ENCODE measurements at places on chromosomes 1 and 21.

DNA sequence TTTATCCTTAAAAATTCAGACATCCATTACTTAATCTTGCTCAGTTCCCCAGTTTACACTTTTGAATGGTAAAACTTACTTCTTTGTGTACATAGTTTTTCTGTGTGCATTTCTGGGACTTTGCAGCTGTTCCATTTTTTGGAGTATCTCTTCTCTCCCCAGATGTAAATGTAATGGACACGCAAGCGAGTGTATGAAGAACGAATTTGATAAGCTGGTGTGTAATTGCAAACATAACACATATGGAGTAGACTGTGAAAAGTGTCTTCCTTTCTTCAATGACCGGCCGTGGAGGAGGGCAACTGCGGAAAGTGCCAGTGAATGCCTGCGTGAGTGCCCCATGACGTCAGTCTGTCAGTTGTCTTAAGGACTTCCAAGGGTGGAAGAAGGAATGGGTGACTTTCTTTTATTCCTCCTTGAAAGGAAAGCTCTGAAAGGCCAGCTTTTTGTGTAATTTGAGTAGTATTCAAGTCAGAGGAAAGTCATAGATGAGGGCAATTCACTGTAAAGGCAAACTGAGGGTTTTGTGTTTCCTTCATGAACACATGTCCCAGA is 75.7 kb upstream of the LAMC2 start:
- no peak for DNase-seq

GRCh38 chr1:11013160-11013531 is 692 bp downstream of the TARDBP start:
- no peak for DNase-seq

DNA sequence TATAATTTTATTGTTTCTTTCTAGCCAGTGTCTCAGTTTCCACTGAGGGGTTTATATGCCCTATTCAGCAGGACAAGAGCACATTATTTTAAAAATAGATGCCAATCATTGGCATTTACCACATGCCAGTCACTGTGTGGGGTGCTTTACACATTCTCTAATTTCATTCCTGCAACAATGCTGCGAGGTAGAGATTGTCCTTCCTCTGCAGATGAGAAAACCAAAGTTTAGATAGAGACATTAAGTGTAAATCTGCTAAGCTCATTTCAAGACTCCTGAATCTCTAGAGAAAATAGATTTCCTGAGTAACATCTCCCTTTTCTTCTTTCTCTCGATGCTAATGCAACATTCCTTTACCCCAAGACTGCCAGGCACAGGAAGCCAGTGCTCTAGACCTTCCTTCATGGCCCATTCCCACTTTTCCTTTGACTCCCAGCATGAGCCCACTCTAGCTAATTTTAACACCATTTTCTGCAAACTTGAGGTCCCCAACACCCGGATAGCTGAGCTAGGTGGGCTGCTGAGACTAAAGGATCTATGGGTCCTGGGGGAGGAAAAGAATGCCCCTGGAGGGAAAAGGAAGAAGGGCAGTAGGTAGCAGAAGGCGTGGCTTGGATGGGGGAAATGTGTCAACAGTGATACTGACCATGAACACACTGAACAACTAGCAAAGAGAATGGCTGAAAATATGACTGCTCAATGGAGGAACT is 50.0 kb downstream of the SH3GLB1 start:
- no peak for DNase-seq

DNA sequence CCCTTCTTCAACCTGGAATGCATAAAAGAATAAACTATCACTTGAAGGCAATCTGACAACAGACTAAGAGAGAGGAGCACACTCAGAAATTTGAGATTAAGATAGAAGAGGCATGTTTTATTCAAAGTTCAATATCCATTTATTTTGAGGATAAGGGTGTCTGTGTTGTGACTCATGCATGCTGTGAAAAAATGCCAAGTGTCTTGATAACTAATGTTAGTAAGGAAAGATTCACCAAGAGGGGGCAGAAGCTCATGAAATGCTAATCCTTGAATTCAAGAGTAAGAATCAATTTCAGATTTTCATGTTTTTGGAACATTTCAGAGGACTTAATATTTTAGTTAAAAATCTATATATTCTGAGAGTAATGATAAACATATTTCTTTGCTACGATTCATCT is 94.0 kb downstream of the IFI44 start:
- DNase-seq, result no peak

DNA sequence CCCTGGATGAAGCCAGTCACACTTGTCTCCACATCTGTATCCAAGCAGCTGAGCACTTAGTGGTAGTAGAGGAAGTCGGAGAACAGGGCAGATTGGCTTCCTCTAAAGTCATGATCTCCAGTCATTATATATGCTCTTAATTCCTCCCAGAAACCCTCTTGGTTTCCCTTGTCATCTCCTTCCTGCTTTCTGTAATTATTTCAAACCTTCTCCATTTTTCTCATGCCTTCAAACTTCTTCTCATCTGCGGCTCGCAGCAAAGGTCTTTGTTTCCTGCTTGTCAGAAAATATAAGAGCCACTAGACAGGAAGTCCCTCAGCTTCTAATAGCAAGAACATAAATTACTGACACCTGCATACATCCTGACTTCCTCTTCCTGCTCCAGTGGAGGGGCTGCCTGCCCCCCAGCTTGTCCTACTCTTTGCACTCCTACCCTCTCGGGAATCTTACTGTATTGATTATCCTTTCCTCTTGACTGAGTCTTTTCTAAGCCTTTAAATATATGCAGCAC is 124.6 kb upstream of the NGF start:
- peak; percentile 21 for DNase-seq

- no peak for DNase-seq
Observed at GRCh38 chr1:193542690-193543089, 356.3 kb upstream of the B3GALT2 start.

- no peak for DNase-seq
Observed at GRCh38 chr1:220655509-220655908, 34.7 kb upstream of the C1orf115 start.

- DNase-seq, result no peak
Observed at GRCh38 chr1:163271535-163271934, 50.2 kb upstream of the NUF2 start.

DNA sequence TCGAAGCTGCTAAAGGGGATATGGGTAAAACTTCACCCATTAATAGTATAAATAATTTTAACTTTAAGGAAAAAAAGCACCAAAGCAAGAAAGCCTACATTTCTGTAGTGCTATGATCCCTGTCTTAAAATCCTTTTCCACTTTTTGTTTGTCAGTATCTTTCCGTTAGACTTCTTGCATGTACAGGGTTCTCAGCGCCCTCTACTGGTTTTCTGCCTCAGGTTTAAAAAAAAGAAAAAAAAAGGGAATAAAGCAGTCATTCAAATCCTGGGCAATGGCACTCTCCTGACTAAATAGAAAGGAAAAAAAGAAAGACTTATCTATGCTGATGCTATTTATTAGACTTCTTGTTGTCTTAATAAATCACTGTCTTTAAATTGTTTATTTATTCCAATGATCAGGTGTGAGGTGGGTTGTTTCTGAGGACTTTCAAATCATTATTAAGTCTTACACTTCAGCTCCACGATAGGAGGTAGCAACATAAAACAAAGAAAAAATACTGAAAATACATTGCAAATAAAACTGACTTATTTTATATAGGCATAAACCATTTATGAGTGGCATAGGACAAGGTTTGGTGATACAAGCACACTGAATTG is 475.4 kb upstream of the NR5A2 start:
- DNase-seq, result peak; percentile 58

DNA sequence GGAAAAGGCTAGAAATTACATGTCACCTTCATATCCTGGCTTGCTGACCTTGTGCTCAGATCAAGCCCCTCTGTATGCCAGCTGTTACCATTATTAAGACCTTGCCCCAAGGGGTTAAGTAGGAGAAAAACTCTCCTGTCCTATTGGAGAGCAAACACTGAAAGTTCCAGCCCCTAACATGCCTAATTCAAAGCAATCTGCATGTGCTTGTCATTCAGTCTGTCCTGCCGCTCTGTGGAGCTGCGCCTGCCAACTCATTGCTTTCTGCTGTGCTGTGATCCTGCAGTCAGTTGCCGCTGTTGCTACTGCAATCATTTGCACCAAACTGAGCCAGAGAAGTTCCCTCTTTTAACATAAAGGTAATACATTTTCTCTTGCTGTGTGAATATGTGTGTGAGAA is 113.4 kb downstream of the DISP1 start:
- DNase-seq, result no peak

DNA sequence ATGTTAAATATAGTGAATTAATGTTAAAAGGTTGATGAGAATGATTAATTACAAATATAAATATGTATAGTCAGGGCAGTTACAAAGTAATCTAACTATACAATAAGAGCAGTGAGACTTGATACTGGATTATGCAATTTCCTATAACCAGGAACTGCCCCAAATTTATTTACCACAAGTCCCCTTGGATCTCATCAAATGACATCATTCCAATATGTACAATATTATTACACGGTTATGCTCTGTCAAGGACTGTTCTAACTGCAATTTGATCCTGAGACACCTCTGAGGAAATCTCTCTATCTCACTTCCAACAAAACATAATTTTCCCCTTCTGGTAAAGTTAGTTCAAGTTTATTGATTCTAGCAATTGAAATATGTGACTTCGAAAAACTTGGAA is 917.6 kb downstream of the NCAM2 start:
- DNase-seq, result no peak

DNA sequence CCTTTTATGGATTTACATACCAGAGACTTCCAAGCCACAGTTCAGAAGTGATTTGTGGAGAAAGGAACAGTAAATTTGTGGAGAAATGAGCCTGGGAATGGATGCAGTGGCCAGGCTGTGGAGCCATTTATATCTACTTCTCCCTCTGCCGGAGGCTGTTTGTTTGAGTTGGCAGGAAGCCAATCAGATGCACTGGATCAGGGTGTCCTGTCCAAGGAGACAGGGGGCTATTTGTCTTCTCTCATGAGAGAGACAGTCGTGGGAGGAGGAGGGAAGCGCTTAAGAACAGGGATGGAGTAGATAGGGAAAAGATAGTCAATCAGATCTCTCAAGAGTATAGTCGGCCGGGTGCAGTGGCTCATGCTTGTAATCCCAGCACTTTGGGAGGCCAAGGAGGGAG is 2.8 kb upstream of the HAPLN2 start:
- DNase-seq, result peak; percentile 92

GRCh38 chr1:71650119-71650518 is 569.3 kb upstream of the ZRANB2 start:
- no peak for DNase-seq

DNA sequence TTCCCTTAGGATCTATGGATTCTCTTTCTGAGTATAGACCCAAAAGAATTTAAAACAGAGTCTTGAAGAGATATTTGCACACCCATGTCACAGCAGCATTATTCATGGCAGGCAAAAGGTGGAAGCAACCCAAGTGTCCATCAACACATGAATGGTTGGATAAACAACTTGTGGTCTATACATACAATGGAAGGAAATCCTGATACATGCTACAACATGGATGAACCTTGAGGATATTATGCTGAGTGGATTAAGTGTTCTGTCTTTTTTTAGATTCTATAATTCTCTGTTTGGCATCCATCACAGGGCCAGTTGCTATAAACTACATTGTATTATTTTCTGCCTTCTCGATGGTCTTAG is 39.8 kb downstream of the PTPN14 start:
- no peak for DNase-seq

GRCh38 chr1:23736437-23737134 is 6.7 kb upstream of the ELOA start:
- no peak for DNase-seq

DNA sequence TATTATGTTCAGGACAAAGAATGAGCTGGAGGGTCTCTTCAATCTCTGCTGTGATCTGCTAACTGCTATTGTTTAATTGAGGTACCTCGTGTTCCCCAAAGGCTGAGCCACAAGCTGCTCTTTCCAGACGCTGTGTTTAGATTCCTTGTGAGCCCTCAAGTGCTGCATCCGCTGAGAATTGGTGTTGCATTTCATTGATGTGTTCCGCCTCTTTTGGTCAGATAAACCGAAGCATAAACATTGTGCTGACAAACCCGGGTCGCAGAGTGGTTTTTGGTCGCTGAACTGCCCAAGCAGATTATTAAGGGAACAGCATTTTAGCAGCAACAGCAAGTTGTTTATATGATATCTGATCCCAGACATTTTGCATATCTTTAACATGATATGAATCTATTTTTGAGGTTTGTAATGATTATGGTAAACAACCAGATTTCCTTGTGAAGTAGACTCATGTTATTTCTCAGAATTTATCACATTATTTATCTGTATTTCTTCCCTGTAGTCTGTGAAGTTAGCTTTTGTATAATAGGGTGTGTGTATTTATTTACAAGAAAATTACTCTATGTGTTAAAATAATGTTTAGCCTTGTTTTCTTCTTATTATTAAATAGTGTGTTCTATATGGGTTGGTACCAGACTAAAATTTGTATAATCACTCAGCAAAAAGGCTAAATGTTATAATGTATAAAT is 217.2 kb upstream of the C1orf105 start:
- DNase-seq, result peak; percentile 62

DNA sequence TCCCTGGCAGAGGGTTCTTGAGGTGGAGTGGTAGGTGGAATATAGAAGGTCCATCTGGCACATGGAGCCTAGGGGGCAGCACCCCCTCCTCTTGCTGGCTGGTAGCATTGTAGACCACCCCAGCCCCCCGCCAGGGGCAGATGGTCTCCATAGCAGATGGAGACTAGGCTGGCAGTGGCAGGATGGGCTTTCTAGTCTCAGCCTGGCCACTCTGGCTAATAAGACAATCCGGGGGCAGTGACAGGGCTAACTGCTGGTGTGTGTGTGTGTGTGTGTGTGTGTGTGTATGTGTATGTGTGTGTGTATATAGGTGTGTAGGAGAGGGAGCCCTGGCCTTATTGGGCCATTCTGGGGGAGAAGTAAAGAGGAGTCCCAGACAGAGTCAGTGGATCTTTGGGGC is 16.1 kb downstream of the UTP11 start:
- no peak for DNase-seq

DNA sequence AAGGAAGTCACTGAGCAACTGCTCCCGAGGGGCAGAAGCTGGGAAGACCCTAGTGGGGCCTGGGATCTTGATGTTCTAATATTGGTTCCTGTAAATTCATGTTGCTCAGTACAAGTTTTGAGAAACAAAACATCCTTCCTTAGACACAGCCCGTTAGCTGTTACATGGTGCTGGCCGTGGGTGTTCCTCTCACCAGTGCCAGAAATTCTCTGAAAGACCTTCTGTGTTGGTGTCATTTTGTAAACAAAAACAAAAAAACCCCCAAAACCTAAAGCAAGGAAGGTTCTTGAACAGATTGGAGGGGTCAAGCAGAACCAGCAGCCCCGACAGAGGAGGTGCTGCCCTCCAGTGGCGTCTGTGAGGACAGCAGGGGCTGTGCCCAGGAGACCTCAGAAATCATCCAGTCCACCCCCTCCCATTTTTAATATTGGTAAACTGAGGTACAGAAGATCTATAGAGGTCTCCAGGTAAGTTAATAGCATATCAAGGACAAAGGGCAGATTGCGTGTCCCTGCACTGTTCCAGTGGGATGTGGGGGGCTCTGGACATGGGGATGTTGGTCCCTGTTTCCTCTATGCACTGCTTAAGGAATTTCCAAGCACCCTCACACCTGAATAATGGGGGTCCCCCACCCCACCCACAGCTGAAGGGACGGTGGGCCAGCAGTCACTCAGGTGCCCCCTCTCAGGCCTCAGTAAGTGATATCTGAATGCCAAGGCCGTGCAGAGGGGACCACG is 38.2 kb downstream of the SLC2A7 start:
- DNase-seq, result peak; percentile 10

All from NCI-H1417 (cell line).